CD4-positive, alpha-beta T cell treated with Interleukin-6 at 100 ng/mL for 8 hours (primary cell): ENCODE measurements at places on chromosomes 1 and 21.

DNA sequence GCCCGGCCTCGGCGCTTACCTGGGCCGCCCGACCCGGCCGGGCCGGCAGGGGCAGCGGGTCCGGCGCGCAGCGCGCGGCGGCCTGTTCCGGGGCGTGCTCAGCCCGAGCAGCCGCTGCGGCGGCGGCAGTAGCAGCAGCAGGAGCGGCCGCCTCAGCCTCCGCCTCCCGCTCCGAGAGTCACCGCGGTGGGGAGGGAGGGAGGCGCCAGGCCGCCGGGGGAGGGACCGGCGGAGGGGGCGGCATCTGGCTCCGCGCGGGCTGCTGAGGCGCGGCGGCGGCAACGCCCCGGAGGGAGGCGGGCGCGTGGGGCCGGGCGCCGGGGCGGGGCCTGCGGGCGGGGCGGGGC, at the start of gene CTNNBIP1:
CTNNBIP1 (minus strand) TSS at position 194 of the 347 bp plus-strand sequence. CDS start 38,205 bp downstream, outside the sequence.
- DNase-seq: no peak

GRCh38 chr1:36534711-36535412, 52.1 kb upstream of the CSF3R start:
- no peak for DNase-seq

DNA sequence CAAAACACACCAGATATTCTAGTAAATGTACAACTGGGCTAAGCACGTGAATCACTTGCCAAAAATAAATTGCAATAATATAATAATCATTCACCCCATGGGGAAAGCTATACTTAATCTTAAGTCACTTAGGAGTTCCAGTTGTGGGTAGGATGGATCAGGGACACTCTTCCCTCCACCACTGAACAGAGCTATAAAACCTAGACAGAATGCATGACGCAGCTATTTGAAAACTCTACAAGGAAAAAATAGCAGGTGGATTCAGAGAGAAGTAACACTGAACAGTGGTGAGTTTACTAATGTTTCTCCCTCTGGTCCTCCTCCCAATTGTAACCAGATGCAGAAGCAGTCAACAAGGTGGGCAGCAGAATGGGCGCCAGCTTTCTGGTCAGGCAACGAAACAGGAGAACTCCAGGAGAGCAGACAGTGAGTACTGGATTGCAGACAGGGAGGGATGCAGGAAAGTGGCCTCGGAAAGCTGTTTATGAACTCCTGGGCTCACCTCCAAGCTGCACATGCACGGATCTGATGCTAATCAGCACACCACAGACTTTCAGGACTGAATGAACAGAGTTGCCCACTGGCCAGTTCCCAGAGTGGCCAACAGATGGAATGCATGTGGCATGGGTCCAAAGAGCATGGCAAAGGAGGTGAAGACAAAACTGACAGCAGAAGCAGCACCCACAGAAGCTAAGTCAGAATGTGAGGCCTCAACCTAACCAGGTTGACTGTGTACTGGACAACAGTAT, 41.4 kb downstream of the TARBP1 start:
- DNase-seq: no peak

GRCh38 chr21:35400233-35400939, 351.3 kb upstream of the RUNX1 start:
- DNase-seq: peak; percentile 61

GRCh38 chr1:3992103-3992556, 92.1 kb upstream of the C1orf174 start:
- DNase-seq: no peak

GRCh38 chr1:17485281-17485680, 45.8 kb upstream of the RCC2 start:
- DNase-seq: no peak

- no peak for DNase-seq
These were observed 75.2 kb downstream of the NGF start for GRCh38 chr1:115262886-115263285.

DNA sequence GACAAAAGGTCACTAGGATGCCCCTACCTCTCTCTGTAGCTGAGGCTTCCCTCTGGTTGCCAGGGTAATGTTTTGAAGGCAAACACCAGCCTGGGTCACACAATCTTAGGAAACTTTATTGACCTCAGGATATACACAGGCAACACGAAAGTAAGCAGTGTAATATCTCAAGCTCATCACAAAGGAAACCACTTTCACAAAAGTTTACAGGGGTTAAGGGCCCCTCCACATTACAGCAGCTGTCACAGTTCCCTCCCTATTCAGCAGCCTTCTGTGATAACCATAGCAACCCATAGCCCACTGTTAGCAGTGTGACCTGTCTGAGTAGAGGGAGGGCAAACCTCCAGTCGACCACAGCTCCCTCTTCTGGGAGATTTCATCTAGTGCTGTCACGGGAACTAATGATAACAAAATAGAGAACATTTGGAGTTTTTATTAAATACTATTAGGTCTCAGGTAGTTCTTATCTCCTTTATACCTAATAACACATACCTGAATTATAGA, 149.8 kb downstream of the PTPRC start:
- peak; percentile 3 for DNase-seq

DNA sequence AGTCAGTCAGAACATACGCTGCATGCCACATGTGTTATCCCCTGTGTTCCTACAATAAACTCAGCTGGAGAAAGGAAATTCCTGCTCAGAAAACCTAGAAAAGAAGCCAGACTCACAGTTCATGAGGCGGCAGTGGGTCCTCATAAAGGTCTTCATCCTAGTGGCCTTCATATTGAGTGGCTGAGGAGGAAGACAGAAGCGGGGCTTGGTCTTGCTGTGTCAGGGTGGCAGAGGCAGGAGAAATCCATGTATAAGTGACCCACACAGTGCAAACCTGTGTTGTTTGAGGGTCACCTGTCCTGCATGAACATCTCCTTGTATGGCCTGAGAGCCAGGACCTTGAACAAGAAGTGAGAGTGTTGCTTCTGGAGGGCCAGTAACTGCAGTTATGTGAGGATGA, 4.0 kb upstream of the WNT3A start:
- DNase-seq: no peak

GRCh38 chr1:245197121-245197520, 42.3 kb downstream of the KIF26B start:
- DNase-seq: no peak

- DNase-seq: no peak
These were observed 6.7 kb downstream of the C1QTNF12 start for GRCh38 chr1:1239614-1240347.

DNA sequence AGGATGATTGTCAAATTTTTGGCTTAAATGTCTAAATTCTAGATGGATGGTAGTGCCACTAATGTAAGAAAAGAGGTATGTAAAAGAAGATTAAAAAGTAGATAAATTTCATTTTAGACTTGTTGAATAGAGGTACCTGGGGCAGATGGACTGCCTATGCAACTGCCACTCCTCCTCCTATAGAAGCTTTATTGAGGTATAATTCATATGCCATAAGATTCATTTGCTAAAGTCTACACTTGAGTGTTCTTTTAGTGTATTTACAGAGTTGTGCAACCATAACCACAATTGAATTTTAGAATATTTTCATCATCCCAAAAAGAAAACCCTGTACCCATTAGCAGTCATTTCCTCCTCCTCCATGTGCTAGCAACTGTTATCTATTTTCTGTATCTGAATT, 70.6 kb downstream of the FNBP1L start:
- no peak for DNase-seq

DNA sequence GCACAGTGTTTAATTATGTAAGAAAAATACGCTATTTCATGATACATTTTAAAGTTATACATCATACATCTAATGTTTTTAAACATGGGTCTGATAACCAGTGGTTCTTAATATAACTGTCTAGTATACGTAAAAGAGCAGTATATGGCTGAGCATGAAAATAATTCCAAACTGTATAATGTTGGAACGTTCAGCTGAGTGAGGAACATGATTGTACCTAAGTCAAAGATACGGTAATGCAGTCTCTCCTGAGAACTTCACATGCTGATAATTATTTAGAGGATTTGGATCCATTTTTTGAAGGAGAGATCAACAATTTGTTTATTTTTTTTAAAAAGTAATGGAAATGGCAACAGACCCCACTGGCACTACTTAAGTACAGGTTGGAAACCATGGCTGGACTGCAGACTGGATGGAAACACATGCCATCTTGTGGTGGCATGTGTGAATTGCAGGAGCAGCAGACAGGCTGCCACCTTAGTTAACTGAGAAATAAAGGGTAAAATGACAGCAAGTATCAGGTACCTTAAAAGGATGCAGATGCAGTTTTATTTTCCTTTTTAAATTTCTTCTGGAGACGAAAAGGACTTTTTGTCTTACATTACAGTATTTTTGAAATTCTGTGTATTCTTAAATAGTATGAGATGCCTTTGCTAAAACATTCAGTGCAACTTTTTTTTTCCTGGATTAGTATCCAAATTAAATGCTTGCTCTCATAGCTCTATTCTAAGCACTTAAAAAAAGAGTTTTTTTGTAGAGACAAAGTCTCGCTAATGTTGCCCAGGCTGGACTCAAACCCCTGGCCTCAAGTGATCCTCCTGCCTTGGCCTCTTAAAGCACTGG, 73.8 kb downstream of the MTR start:
- peak; percentile 42 for DNase-seq

DNA sequence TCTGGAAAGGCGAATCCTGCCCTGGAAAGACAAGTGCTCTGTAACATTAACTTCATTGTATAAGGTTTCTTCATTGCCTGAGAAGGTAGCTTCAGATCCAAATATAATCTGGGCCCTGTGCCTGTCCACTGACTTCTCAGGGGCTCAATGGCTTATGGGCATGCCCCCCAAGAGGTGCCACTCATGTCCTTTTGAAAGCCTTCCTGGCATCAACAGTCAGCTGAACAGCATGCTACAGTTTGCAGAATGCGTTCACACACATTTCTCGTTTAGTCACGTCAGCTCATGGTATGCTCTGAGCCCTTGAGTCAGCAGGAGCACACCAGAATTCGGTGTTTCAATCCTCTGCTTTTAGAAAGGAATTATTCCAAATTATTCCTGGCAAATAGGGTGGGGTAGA, 23.8 kb downstream of the TMCC2 start:
- no peak for DNase-seq

- no peak for DNase-seq
These were observed 17.0 kb upstream of the WNT4 start for GRCh38 chr1:22159891-22160290.

GRCh38 chr1:39818482-39818881, 29.8 kb upstream of the BMP8B start:
- no peak for DNase-seq

- DNase-seq: no peak
These were observed 15.9 kb upstream of the TTF2 start for GRCh38 chr1:117044217-117044616.

- DNase-seq: peak; percentile 43
These were observed 867 bp downstream of the PTGFRN start for GRCh38 chr1:116910379-116911187.

GRCh38 chr1:203665993-203666392, 39.4 kb downstream of the ATP2B4 start:
- DNase-seq: no peak

DNA sequence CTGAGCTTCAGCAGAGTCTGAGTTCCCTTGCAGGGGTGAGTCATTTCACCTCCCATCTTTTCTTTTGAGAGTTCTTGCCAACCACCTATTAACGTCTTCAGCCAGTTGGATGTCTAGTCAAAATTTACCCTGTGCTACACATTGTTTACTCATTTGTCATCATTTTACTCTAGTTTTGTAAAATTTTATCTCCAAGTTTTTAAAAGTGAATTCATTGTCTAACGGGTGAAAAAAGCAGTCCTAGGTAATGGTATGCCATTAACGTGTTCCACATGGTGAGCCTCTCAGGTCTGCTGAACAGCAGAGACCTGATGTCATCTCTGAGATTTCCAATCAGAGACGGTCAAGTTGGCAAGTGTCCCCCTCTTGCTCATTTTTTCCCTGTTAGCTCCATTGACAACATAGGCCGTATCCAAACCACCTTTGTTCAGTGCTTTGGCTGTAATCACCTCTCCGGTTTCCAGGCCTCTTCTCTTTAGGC, 85.4 kb downstream of the TBX15 start:
- DNase-seq: no peak

- DNase-seq: no peak
These were observed 152.3 kb downstream of the FCRL5 start for GRCh38 chr1:157399984-157400382.

- no peak for DNase-seq
These were observed 3.8 kb downstream of the COLGALT2 start for GRCh38 chr1:184033711-184034167.

DNA sequence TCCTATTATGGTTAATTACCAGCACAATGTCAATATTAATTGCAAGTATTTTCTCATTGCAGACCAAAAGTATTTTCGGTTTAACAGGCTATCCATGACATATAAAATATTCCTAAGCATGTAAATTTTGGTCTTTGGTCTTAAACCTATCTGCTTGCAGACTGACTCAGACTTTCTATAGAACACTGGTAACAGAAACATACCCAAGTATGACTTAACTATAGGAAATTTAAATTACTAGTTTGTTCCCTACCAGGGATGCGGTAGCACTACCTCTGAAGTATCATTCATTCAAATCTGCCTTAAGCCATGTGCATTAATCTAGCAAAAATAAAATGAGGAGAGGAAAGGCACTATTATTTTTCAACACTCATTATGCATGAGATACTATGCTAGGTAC, 2.9 kb downstream of the TAF1A start:
- no peak for DNase-seq

GRCh38 chr21:33127154-33127867, 57.4 kb downstream of the OLIG1 start:
- DNase-seq: peak; percentile 47

DNA sequence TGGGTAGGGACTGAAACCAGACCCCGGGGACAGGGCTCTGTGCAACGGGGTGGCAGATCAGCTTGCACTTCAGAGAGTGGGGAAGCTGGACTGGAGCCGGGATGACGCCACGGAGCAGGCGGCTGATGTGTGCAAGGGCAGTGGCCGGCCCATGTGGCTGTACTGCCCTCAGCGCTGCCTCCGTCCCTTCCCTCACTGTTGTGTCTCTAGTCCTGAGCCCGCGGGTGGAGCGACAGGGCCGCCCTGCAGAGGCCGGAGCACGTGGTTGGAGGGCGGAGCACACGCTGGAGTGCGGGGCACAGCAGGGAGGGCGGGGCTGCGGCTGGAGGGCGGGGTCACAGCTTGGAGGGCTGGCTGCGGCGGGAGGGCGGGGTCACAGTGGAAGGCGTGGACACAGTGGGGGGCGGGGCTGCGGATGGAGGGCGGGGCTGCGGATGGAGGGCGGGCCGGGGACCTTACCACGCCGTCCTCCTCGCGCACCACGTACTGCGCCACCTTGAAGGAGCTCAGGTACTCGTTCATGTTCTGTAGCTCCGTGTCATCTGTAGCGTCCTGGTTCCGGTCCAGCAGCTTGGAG, 52.4 kb downstream of the CHD5 start:
- DNase-seq: peak; percentile 73

DNA sequence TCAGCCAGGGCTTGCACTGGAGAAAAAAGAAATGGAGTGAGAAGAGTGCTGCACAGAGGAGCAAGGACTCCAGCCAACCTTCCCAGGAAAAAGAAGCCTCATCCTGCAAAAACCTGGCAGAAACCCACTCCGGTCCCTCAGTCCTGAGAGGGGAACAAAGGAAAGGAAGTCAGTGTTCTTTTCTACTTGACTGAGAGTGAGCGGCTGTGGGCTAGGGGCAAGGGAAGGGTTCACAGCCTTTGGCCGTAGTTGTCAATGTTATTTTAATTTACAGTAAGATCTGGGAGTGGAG, 8.9 kb upstream of the GOLT1A start:
- DNase-seq: no peak

GRCh38 chr21:16004086-16004485, 274.3 kb downstream of the USP25 start:
- DNase-seq: no peak
